GOT3 (cell line): ENCODE measurements at places on chromosomes 3 and 15.

- no peak for DNase-seq
Measured at GRCh38 chr15:88842156-88842555, 38.9 kb downstream of the ACAN start.

- no peak for DNase-seq
Measured at GRCh38 chr3:58072052-58072762, 64.0 kb downstream of the FLNB start.

DNA sequence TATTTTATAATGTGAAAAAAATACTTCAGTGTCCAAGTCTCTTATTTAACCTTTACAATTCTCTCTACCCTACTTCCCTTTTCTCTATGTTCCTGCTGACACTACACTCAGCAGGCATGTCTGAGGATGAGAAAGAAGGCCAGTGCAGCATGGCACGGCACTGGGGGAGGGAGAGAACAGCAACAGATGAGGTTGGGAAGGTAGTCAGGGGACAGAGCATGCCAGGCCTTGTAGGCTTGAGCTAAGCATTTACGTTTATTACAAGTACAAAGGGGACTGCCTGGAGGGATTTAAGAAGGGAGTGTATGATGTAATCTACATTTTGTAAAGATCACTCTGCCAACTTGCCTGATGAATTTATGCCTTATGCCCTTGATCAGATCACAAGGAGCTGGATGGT, 117.3 kb upstream of the WNT5A start:
- DNase-seq = no peak

DNA sequence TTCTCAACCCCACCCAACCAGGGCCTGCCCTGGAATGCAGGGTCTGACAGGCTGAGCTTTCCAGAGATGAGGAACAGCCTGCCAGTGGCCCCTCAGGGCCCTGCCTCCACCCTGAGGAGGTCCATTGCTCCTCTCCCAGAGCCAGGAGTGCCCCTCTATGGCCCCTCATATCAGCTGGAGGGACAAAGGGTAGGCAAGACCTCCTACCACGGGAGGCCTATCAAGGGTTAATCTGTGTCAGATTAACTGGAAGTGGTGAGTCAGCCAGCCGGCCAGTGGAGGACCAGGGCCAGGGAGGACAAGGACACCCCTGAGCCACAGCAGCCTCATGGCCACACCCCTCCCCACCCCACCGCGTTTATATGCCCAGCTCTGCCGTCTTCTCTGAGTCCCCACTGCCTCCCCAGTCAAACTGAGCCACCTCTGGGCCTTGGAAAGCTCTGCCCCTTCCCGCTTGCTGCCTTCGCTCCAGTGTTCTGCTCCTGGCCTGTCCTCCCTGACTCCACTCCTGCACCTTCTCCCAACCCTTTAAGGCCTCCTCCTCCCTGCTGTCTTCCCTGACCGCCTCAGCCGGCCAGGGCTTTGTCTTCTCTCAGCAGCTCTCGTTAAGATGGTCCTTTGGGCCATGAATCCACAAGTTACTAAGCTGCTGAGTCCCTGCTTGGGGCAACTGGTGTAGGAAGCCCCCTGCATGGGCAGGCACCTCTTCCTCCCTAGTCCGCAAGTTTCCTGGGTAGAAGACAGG, 6.5 kb downstream of the CCDC33 start:
- DNase-seq = no peak

DNA sequence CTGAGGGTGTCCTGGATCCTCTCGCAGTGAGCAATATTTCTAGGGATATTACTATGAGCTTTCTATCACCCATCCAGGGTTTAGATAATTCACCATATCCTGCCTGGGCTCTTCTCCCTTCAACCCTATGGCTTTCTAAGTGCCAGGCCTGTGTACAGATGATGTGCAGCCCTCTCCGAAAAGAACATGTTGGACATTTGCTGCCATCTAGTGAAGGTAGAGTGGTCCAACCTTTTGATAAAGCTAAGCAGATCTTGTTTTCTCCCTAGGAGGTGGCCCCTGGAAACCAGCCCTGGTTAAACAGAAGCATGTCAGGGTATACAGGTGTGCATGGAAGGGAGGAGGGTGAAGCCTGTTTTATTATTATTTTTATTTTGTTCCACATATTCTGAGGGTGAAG, 27.9 kb upstream of the SCN10A start:
- no peak for DNase-seq

DNA sequence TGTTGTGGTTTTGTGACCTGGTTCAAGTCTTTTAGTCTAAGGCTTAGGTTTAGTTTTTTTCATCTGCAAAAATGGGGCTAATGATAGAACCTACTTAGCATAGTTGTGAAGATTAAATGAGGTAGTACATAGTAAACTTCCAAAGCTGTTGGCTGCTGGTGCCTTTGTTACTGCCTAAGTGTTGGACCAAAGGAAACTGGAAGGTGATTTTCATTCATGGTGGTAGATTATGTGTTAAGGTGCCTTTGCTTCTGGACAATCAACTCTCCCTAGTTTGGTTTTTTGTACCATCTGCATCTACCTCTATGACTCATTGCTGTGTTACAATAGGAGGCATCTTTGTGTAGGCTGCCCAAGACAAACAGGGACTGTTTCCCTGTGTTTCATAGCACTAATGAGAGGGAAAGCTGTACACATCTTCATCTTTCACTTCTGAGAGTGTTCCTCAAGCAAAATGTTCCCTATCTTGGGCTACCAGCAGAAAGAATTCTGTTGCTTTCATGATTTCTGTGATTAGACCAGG, 3.2 kb downstream of the MAP2K1 start:
- no peak for DNase-seq

GRCh38 chr3:26714485-26714884, 91.9 kb downstream of the LRRC3B start:
- no peak for DNase-seq

DNA sequence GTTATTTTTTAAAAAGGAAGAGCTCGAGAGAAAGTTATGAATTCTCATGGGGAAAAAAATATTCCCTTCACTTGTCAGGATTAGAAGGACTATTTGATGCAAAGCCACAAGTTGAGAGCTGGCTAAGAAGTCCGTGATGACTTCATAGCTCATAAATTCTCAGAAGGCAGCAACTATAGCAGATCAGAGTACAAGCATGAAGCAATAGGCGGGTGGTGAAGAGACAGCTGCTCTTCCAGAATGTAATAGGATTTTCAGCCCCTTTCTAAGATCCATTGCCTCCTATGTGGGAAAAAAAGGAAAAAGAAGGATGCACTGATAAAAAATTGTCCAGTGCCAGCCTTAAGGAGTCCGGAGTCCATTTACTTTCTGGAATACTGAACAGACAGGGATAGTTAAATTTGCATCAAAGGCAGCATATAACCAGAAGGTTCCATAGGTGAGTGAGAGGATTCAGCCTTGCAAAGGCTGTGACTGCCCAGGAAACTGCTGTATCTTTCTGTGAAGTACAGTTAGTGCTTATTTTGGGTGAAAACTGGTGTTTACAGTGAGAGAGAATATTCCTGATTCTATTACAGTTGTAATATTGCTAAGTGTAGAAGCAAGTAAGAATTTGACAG, 929.5 kb upstream of the ALCAM start:
- DNase-seq = no peak

GRCh38 chr3:13137941-13138832, 65.0 kb upstream of the IQSEC1 start:
- no peak for DNase-seq

GRCh38 chr3:178508443-178508825, 27.8 kb upstream of the KCNMB2 start:
- DNase-seq = no peak

- DNase-seq = no peak
Measured at GRCh38 chr3:57948080-57948671, 60.0 kb upstream of the FLNB start.
